Activated gamma-delta T cell treated with Interleukin-2 at 50 U/mL for 16 hours (primary cell): ENCODE measurements at places on chromosomes 2 and 18.

DNA sequence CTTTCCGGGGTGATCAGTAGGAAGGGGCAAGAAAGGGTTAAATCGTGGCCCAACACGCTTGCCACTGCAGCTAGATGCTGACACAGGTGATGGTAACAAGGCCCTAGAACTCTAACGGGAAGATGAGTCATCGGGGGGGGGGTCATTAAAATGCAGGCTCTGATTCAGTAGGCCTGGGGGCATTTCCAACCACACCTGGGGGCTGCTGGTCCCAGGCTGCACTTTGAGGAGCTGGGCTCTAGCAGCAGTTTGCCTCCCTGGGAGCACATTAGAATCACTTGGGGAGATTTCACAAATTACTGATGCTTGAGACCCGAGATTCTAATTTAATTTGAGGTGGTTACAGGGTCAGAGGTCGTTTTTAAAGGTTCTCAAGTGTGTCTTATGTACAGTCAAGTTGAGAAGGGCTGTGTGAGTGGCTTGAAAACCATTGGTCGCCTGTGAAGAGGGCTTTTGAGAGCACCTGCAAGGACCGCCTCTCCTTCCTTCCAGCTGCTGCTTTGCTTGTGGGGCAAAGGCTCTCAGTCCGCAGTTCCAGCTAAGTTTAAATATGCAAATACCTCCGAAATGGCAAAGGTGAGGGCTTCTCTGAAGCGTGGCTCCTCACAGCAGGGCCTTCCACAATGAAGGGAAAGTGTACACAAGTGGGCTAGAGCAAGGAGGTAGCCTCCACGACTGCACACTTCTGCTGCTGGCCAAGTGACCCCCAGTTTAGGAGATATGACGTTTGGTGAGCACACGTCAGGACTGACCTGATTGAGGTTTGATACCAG is 128.0 kb upstream of the MSH6 start:
- DNase-seq: no peak

DNA sequence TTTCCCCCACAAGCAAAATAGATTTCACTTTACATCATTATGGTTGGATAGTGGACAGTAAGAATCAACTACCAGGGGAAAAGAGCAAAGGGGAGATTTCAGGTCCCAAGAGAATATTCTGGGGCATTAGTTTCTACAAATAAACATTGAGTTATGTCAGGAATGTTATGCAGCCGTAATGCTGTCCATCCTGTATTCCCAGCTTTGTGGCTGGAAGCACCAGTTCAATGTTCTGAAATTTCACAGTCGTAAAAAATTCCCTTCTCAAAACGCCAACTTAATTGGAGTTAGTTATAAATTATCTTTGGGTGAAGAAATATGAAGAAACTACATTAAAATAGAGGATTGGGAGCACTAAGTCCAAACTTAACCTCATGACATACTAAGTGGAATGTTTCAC is 141.5 kb upstream of the FIGN start:
- no peak for DNase-seq

- no peak for DNase-seq
These were observed 472.6 kb upstream of the KLHL29 start for GRCh38 chr2:22912398-22912797.

DNA sequence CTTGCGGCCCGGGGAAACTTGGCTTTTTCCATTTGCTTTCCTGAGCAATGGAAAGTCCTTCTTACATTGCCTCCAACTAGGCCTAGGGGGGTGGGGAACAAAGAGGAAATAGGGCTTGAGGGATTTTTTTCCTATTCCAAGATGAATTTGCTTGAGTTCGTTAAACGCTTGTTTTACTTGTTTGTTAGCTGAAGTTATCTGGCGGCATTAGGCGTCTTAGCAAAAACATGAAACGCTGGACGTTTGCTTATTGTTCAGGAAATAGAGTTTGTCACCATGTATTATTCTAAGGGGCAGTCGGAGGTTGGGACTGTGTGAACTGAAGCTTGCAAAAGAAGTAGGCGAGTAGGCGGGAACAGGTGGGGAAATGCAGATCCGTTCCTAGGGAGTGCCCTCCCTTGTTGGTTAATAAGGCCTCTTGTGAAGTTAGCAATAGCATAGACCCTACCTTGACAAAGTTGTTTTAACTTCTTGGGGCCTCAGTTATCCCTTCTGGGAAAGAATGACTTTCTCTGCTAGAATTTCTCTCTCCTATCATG is 1.9 kb downstream of the CABLES1 start:
- DNase-seq: no peak

GRCh38 chr2:46550686-46551404 is 71.5 kb downstream of the TMEM247 start:
- no peak for DNase-seq

GRCh38 chr2:6945087-6945813 is 28.0 kb downstream of the RNF144A start:
- no peak for DNase-seq

DNA sequence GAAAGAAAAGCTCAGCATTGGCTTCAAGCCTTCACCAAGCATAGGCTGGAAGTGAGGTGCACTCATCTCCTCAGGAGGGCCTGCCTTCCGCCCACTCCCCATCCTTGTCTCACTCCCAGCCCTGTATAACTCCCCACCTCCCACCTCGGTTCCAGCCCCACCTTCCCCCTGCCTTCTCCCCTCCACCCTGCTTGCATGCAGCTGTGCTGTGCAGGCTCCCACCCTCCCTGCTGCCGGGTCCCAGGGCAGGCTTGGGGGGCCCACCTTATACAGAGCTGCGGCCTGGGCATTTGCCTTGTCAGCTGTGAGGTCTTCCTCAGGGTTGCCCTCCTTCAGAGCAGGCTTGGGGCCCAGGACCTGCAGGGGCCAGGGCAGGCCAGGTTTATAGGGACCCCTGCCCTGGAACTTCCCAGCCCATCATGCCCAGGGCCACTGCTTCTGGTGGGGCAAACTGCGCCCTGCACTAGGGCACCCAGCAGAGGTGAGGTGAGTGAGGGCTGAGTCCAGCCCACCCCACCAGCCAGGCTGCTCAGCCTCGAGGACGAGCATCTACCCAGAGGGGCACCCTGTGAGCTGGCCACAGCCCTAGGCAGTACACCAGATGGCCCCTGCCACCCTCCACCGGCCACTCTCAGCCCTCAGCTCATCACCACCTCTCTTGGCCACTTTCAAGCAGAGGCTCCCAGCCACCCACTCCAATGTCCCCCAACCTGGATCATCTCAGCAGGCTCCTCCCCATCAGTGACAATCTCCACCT is 11.6 kb downstream of the CAPG start:
- no peak for DNase-seq

- no peak for DNase-seq
These were observed 97.1 kb upstream of the HS6ST1 start for GRCh38 chr2:128415779-128416061.

DNA sequence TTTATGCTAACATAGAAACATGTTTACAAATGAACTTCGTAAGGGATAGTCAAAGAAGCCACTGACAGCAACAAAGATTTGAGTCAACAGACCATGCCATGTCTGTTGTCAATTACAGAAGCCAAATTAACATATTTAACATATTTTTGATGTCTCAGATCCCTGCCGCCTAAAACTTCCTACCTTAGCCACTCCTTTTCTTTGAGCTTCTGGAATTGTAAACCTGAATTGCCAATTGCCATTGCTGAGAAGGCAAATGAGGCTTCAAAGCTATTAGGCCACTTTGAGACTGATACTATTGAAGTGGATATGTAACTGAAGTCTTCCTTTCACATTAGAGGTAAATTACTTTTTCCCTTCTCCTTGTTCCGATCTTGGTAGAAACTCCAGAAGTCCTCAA is 66.0 kb upstream of the DSEL start:
- DNase-seq: no peak
